ENCODE measurements at places on chromosomes 16 and 17.

DNA sequence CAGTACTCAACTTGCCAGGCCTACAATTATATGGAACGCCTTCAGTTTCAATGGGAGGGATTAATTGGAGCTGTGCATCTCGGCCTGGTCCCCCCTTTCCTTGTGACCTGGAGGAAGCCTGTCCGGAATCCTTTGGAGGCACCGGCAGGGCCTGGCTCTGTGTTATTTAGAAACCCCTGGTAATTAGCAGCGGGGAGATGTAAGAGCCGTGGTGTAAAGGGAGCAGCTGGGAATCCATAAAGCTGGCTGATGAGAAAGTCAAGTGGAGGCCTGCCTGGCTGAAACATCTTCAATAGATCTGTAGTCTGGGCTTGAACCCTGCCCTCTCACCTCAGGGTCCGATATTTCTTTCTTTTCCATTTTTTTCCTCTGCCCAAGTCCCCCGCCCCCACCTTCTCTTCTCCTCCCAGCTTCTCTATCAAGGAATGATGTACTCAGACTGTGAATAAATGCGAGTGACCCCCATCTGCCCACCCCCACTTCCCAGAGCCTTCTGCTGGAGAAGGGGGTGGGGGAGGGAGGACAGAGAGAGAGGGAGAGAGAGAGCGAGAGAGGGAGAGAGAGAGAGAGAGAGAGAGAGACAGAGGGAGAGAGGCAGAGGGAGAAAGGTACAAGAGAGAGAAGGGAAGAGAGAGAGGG lies 495.5 kb upstream of the ZFHX3 start:
- no peak for DNase-seq

- DNase-seq, result no peak
Observed at GRCh38 chr17:81025741-81026129, 9.2 kb upstream of the BAIAP2 start.

GRCh38 chr17:33964344-33964979 lies 290.6 kb upstream of the CCL2 start:
- no peak for DNase-seq

GRCh38 chr17:53492532-53492931 lies 330.2 kb upstream of the KIF2B start:
- DNase-seq, result no peak

DNA sequence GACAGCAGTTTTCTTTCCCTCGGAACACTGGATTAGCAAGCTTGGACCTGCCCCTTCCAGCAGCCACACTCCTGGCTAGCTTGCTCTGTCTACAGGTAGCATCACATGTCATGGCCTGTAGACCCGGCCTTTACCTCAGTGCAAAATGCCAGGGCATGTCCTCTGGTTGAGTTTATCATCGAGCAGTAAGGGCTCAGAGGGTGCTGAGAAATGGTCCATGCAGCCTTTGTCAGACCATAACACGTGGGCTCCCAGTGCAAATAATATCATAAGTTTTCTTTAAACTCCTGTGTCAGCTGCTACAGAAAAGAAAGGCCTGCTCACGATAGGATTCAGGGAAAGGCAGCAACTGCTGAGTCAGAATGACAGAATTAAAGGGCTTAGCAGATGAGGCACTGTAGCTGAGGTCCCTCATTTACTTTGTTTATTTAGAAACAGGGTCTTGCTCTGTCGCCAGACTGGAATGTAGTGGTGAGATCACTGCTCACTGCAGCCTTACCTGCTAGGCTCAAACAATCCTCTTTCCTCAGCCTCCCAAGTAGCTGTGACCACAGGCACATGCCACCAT lies 8.0 kb upstream of the GNA13 start:
- DNase-seq, result no peak

DNA sequence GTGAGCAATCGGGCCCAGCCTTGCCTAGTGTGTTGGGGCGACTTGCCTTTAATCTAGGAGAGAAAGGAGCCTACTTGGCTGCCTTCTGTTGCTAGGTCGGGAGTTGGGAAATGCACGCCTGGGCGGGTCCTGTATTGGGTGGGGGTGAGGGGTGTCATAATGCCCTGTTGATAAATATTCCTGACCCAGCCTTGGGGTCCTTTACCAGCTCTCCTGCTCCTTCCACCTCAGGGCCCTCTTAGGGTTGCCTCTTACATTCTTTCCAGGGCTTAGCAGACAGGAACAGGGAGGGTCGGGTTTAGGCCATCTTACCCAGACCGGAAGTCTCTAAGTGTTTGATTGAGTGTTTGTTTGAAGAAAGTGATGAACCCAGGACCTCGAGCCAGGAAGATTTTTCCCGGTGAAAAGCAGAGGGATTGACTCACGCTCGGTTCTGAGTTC lies 112.9 kb downstream of the SEC14L1 start:
- no peak for DNase-seq

GRCh38 chr17:5644065-5644464 lies 59.8 kb upstream of the NLRP1 start:
- DNase-seq, result no peak

DNA sequence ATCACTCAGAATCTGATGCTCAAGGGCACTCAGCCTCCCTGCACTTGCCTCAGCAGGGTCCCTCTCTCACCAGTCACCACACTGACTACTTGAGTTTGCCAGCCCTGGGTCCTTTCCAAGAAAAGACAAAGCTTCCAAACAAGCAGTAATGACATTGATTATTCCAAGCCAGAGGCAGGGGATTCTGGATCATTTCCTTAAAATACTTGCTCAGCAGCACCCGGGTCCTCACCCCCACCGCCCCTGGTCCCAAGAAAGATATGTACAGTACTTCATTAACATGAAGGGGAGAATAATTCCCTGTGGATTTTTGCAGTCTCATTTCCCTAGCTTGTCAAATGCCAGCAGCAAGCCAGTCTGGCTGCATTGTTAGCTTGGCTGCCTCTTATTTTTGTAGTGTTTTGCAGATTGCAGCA lies 83.2 kb upstream of the GNAO1 start:
- DNase-seq, result no peak

DNA sequence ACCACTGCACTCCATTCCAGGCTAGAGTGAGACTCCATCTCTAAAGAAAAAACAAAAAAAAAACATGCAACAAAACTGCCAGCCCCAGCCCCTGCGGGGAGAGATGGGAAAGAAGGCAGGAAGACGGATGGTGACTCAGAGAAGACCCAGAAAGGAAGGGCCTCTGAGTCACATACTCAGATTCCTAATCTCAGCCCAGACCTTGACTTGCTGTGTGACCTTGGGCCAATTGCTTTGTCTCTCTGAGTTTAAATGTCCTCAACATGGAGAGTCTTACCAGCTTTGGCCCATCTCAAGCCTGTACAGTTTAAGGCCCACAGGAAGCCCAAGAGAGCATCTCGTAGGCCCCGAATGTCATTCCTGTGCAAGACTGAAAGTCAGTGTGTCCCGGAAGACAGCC lies 86.5 kb upstream of the LHX1 start:
- DNase-seq, result no peak

GRCh38 chr16:27179500-27180072 lies 23.7 kb upstream of the KDM8 start:
- DNase-seq, result peak; percentile 86

GRCh38 chr17:9241371-9241712 lies 220.0 kb downstream of the NTN1 start:
- no peak for DNase-seq

GRCh38 chr16:64410306-64410705 lies 711.6 kb downstream of the CDH11 start:
- DNase-seq, result no peak

DNA sequence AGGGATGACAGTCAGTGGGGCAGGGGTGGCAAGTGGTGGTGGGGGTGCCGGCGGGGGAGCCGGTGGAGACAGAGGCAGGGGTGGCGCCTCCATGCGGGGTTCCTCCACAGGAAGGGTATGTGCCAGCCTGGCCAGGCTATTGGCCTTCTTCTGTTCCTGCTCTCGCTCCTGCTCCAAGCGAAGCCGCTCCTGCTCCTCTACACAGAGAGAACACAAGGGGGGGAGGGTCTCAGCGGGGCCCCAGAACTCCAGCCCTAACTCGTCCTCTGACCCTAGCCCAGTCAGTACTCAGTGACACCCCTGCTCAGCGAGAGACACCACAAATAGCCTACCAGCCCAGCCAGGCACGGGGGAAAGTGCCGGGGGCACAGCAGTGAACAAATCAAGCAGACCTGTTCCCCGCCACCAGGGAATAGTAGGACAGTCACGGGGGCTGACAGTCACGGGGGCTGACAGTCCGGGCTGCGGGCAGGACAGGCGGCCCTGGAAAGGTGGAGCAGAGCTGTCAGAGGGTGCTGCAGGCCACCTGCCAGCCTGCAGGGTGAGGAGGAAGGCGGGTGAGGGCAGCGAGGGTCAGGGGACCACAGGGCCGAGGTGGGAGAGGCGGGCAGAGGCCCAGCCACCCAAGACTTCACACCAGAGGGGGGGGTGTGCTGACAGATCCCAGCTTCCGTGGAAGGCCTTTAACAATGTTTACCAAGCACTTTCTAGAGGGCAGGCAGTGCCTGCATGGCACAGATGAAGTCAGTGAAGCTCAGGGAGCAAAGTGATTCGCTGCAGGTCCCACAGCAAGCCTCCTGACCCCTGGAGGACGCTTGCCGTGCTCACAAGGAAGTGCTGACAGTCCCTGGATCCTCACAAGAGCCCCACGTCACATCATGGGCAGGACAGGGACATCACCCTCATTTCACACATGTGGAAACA lies 5.3 kb downstream of the MNT start:
- DNase-seq, result no peak

DNA sequence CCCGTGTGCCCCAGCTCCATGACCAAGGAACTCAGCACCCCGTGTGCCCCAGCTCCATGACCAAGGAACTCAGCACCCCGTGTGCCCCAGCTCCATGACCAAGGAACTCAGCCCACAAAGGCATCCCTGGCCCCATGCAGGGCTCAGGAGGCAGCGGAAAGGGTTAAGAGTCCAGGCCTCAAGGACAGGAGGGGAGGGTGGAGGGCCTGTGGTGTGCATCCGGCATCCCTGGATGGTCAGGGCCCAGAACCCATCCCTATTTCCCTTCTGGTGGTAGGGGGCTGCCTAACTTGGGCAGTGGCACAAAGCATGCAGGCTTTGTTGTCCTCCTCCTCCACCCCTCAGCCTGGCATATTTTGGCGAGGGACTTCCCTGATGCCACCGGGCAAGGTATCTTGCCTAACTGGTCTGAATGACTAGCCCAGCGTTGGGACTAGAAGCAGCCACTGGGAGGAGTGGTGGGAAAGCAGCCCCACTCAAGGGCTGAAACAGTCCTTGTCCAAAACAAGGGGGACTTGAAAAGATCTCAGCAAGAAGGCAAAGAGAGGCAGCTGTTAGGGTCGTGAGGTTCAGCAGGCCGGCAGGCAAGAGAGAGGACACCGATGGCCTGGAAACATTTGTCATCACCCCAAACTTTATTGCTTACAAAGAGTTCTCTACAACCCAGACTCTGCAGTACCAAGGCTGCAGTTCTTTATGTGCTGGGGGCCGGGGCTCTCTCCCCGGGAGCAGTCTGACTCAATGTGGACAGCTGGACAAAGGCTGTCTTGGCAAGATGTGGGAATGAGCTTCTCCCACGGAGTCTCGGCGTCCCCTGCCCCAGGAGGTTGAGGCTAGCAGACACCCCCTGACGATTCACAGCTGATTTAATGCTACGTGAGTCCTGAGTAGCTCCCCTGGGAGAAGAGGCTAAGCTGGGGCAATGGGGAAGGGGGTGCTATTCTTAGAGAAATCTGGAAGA lies 902 bp upstream of the SPATA32 start:
- DNase-seq, result no peak

DNA sequence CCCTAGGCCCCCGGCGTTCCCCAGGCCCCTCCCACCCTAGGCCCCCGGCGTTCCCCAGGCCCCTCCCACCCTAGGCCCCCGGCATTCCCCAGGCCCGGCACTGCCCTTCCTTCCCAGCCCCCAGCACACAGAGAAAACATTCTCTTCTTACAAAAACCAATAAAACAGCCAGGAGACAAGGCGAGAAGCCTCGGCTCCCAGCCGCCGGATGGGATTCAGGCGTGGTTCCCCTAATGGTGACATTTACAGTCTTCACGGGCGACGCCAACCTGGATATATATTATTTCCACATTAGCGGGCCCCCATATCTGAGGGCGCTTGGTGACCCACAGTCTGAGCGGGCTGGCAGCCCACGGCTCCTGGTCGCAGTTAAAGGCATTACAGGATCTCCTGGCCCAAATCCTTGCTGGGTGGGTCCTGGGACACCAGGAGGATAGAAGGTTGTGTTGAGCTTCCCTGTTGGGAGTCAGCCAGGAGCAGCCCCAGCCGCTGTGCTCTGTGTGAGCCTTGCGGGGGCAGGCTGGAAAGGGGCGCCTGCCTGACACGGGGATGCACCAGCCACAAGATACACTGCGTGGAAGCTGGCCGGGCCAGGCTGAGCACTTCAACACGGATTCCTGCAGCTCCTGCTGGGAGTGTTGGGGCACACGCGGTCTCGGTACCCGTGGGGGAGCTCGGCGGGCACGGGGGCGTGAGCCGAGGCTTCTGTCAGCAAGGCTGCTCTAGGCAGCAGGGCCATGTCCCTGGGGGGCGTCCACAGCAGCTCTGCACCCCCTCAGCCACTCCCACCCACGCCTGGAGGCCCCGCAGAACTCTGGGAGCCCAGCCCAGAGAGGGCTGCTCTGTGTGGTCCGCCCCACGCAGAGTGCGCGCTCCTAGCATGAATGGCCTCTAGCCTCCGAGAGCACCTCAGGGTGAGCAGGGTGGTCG lies 83.7 kb downstream of the LMF1 start:
- no peak for DNase-seq

GRCh38 chr16:29114574-29114973 lies 129.7 kb downstream of the LAT start:
- DNase-seq, result no peak

DNA sequence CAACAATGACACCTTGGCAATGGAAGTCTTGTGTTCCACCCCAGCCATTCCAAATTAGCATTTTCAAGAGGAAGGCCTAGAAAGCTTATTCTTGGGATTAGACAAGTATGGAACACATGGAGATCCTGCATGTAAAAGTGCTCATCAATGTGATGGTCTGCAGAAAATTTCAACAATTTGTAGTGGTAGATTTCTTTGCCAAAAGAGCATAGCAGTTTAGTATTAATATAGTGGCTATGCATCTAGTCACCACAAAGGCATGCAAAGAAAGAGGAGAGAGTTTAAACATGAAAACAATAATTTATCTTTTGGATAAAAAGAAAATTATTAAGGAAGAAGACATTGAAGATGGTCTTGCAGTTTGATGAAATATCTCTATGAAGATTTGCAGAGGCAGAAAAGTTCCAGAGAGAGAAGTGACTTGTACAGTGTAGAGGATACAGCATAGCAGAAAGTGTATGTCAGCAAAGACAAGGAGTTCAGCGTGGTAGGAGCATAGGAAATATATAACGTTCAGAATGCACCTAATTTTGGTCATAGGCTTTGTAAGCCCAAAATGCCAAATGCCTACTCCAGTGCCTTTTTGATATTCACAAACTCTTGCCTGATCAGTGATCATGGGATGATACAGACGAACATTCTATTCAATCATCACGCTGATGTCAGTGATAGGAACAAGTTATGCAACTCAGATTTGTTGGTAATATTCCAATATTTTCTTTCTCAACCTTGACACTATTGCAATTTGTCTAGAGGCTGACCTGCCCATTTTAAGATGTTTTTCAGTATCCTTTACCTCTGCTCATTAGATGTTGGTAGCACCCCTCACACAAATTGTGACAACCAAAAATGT lies 727.9 kb upstream of the SOX9 start:
- no peak for DNase-seq

All from activated gamma-delta T cell treated with Interleukin-2 at 50 U/mL for 16 hours (primary cell).